ENCODE measurements at places on chromosomes 4 and X.
A peak's percentile ranks its signal among the peaks of the same experiment; 100 is the strongest.

- DNase-seq: no peak
Measured at GRCh38 chr4:36316607-36317006, 35.2 kb downstream of the DTHD1 start.

GRCh38 chrX:1045680-1046314 is 166.7 kb downstream of the CRLF2 start:
- no peak for DNase-seq

DNA sequence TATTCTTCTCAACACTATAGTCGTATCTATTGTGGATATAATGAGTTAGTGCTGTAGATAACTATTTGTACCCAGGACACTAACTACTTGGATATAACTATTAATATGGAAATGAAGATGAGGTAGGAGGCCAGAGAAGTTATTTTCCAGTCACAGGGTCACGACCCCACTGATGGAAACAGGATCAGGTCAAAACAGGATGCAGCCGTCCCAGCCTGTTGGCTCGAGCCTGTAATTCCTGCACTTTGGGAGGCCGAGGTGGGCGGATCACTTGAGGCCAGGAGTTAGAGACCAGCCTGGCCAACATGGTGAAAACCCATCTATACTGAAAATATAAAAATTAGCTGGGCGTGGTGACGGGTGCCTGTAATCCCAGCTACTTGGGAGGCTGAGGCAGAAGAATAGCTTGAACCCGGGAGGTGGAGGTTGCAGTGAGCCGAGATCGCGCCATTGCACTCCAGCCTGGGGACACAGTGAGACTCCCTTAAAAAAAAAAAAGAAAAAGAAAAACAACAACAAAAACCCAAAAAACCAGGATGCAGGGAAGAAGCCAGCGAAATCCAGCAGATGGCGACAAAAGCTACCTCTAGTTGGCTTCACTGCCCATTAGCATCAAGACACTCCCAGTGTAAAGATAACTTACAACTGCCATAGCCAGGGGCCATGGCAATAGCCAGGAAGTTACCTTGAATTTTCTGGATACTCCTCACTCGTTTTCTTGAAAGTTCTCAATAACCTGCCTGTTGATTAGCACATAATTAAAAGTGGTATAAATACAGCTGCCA is 37.9 kb upstream of the NKAP start:
- DNase-seq: no peak

GRCh38 chrX:130799393-130799792 is 103.6 kb downstream of the ENOX2 start:
- DNase-seq: peak; percentile 9

GRCh38 chrX:94401426-94401825 is 727.4 kb downstream of the FAM133A start:
- DNase-seq: no peak

GRCh38 chr4:56156141-56156540 is 207.4 kb downstream of the CEP135 start:
- DNase-seq: no peak

DNA sequence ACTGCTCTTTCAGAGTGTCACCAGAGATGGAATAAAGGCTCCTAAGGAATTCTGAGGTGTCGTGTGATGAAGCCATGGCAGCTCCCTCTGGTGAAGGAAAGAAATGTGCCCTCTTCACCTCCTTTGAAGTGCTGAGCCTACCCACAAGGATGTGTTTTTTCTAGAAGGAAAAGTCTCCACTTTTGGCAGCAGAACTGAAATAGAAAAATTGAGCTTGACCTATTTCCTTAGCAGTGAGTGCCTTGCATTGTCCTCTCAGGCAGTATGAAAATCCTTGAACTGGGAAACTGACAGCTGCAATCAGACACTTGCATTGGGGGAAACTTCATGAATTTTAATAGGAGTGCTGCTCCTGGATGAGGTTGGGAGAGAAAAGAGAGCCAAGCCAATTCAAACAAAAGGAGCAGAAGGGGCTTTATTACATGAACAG is 95.2 kb downstream of the DCLK2 start:
- no peak for DNase-seq

- DNase-seq: no peak
Measured at GRCh38 chr4:165715211-165715610, 157.8 kb upstream of the TLL1 start.

DNA sequence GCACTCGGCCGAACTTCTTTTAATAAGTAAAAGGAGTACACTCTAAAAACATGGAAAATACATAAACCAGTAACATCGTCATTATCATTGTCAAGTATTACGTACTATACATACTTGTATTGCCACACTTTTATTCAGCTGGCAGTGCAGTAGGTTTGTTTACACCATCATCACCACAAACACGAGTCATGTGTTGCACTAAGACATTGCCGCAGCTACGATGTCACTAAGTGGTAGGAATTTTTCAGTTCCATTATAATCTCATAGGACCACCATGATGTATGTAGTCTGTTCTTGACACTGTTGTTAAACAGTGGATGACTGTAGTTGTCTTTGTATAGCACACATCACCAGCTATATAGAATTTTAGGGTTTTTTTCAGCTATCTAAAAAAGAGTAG is 48.0 kb upstream of the TMEM131L start:
- no peak for DNase-seq

- DNase-seq: no peak
Measured at GRCh38 chr4:140257461-140258305, 103.7 kb upstream of the MAML3 start.

DNA sequence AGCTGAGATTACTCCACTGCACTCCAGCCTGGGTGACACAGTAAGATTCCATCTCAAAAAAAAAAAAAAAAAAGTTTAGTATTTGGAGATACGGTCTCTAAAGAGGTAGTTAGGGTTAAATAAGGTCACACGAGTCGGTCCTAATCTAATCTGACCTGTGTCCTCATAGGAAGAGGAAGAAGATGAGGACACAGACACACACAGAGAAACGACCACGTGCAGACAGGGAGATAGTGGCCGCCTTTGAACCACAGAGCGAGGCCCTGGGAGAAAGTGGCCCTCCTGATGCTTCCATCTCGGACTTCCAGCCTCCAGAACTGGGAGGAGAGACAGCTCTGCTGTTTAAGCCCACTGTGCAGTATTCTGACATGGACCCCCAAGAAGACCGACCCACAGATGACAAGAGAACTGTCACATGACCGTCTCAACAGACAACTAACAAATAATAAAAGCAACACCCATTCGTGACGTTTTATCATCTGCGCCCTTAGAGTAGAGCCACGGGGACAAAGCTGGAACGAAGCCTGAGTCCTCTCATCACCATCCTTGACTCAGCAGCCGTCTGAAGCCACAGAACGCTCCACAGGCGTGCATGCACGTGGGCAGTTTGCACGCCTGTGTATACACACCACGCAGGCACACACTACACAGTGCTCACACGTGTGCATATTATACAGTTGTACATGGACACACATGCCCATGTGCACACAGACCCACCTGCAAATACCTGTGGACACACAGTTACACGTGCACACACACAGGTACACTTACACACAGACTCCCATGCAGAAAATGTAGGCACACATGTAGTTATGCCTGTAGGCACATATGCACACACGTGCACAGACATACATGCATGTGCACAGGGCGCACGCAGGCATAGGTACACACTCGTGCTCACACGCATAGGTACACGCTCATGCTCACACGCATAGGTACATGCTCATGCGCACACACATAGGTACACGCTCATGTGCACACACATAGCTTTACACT is 51.7 kb downstream of the FAM53A start:
- no peak for DNase-seq

DNA sequence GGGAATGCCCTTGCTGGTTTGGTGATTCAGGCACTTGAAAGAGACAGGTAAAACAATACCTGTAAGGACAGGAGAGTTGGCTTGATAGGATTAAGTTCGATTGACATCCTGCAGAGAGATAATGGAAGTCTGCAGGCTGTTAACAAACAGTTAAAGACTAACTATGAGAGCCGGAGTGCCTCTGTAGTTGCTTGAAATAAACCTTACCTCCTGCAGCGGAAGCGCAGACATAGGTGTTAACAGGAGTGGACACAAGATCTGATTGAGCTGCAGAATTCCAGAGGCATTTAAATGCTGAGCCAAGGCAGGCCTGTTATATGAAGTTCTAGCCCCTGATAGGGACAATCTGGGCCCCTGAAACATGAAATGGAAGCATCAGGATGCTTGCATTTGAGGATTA is 416.7 kb upstream of the MAOA start:
- DNase-seq: no peak

DNA sequence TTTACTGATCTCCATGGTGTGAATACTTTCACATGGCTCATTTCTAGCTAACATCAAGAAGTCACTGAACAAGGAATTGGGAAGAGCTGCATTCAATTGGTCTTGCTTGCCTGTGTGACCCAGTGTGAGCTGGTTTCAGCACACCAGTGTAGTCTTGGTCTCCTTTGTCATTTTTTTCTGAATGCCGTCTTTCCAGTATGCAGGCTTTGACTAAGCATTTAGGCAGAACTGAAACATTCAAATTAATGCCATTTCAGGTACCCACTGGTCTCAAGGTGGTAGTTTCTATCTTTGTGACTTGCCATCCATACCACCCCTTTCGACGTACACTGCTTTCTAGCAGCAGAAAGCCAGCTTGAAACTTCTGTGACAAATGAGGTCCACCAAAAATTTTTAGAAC is 550.5 kb upstream of the BOD1L1 start:
- DNase-seq: no peak

GRCh38 chr4:53050361-53050774 is 188.3 kb downstream of the RASL11B start:
- DNase-seq: no peak

DNA sequence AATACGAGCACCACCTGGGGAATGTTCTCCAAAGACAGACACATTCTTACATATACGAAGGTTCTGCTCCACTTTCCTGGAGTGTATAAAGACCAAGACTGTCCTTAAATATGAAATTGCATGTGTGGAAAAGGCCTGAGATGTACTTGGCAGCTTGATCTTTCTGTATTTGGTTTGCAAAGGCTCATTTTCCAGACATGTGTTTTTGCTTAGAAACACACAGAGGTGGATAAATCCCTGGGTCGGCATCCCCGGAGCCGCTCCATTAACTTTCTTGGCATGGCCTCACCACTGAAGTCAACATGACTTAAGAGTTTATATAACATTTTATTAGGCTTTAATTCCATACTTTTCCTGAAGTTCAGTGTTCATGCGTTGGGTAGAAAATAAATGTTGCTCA is 239.4 kb downstream of the LDB2 start:
- DNase-seq: no peak

- DNase-seq: peak; percentile 80
Measured at GRCh38 chr4:98474408-98474844, 184.0 kb downstream of the TSPAN5 start.

GRCh38 chrX:10356979-10357378 is 200.2 kb downstream of the CLCN4 start:
- DNase-seq: no peak

GRCh38 chr4:47213971-47214370 is 182.6 kb downstream of the GABRB1 start:
- peak; percentile 94 for DNase-seq

- no peak for DNase-seq
Measured at GRCh38 chrX:31420711-31421151, 348.9 kb upstream of the FTHL17 start.

Measured in skeletal muscle cell (primary cell).